HT1080 (cell line): ENCODE measurements at places on chromosomes 16 and 17. TPM values are rescaled to one million over a fixed set of nuclear protein-coding genes. Genes with fewer than 3 reads are reported as not detected.
A peak's percentile ranks its signal among the peaks of the same experiment; 100 is the strongest.

DNA sequence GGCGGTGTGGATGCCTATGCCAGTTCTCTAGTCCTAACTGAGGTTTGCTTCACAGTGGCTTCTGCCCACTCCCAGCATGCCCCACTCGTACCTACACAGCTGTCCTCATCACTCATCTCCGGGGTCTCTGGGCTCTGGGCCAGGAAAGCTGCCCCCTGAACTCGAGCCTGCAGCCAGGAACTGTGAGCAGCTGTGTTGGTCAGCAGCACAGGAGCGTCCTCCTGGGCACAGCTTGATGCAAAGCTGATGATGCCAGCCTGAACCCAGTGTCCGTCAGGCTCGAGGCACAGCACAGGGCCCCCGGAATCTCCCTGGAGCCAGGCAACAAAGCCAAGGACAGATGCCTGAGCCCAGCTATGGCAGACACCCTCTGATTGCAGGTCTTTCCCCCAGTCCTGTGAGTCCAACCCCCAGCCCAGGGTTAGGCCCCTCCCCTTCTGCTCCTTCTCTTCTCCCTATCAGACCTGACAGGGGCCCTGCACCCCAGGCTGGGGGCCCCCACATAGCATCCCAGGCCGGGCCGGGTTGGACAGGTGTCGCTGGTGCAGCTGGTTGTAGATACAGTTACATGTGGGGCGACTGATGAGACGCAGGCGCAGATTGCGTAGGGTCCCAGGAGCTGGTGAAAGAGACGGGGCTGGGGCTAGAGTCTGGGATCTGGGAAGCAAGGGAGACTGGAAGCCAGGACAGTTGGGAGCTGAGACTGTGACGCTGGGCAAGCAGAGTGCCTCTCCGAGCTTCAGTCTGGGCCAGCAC is 2.7 kb downstream of the PRSS53 start:
- DNase-seq: no peak

DNA sequence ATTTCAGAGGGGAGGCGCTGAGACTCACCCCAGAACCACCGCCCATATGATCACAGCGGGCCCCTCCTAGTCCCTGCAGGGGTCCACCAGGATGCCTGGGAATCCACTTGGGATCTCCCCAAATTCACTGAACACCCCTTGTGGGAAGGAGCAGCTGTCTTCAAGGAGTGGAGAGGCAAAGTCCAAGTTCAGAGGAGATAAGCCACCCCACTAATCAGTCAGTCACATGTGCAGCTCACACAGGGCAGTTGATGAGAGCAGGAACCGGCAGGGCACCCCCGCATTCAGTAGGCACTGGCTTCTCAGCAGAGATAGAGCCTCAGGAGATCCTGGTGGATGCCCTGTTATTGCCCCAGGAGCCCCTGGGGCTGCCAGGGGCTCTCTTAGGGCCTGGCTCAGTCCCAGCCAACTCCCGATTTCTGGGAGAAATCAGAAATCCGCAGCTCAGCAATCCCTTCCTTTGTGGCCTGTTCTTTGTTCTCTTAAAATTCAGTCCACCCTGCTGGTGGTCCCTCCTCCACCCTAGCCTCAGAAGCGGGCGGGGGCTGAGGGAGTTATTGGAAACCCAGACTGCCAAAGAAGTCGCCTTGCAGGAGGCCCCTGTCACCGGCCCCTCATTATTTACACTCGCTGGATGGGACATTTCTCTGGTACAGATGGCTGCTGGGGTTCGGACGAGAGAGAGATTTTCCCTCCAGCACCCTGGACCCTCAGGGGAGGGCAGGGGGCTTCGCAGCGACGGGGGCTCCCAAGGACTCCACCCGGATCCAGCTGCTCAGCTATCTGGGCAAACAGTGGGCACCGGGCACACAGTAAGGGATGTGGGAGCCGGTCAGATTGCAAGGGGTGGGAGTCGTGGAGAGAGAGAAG is 1.8 kb downstream of the CDC42EP4 start:
- DNase-seq: no peak

DNA sequence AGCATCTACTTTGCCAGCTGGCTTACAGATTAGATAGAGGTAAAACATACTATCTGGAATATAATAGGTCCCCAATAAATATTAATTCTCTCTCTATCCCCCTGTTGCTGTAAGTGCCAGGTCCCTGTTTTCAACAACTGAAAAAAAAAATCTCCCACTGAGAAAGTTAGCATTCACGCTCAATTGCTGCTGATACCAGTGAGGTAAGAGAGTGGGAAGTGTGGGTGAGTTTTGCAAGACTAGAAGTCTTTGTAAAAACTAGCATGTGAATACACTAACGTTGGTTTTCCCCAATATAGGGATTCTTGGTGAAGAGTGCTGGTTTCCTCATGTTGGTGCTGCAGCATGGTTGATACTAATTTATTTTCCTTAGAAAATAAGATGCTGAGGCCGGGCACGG is 11.7 kb upstream of the TAOK1 start:
- DNase-seq: no peak

- DNase-seq: no peak
These were observed 53.5 kb downstream of the ATP2C2 start for GRCh38 chr16:84421938-84422220.

DNA sequence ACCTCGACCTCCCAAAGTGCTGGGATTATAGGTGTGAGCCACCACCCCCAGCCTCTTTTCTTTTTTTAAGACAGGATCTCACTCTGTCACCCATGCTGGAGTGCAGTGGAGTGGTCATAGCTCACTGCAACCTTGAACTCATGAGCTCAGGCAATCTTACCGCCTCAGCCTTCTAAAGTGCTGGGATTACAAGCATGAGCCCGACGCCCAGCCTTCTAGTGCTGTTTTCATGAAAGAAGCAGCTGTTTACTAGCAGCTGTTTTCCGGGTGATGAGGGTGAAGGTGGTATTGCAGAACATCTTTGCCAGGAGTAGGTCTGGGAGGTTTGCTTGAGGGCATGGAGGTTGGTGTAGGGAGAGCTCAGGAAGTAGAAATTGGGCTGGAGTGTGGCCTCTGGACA is 2.0 kb downstream of the ADCY7 start:
- no peak for DNase-seq

DNA sequence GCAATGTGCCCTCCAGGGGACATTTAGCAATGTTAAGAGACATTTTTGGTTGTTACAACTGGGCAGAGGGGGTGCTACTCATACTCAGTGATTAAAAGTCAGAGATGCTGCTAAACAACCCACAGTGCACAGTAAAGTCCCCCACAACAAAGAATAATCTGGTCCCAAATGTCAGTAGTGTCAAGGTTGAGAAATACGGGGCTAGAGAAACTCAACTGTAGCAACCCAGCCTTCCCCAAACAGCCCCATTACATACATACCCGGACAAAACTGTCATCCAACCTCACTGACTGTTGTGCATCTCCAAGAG is 20.4 kb downstream of the DNAJC7 start:
- no peak for DNase-seq

- no peak for DNase-seq
These were observed 82.7 kb downstream of the RPH3AL start for GRCh38 chr17:269616-270514.

DNA sequence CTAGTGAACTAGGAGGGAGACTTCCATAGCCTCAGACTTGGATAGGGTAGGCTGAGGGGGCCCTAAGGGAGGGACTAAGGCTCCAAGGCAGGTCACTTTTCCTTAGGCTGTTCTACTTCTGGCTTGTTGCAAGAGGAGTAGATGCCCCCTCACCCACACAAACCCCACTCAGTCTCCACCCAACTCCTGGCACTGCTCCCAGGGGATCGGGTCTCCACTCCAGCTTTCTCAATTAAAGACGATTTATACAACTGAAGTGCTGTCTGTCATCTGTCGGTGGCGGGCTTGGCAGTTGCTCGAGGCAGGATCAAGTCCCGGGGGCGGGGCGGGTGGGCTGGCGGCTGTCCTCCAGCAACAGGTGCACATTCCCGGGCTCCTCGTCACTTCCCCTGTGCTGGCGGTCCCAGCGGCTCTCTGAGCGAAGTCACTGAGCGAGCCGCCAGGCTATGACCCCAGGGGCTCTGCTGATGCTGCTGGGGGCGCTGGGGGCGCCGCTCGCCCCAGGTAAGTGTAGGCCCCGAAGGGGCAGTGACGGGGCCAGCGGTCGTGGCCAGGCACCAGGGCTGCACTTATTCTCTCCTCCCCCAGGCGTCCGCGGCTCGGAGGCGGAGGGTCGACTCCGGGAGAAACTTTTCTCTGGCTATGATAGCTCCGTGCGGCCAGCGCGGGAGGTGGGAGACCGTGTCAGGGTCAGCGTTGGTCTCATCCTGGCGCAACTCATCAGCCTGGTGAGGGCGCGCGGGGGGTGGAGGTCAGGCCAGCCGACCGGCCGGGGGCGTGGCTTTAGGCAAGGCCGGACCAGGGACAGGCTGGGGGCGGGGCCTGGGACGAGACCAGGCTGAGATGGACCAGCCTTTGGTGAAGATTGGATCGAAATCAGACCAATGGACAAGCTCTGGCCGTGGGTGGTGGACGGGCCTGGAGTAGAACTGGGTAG is at the start of gene CHRNB1:
Gene CHRNB1 (plus strand): TSS at position 380 of the 937 bp plus-strand sequence. CDS start 67 bp downstream, at position 447.
- no peak for DNase-seq

DNA sequence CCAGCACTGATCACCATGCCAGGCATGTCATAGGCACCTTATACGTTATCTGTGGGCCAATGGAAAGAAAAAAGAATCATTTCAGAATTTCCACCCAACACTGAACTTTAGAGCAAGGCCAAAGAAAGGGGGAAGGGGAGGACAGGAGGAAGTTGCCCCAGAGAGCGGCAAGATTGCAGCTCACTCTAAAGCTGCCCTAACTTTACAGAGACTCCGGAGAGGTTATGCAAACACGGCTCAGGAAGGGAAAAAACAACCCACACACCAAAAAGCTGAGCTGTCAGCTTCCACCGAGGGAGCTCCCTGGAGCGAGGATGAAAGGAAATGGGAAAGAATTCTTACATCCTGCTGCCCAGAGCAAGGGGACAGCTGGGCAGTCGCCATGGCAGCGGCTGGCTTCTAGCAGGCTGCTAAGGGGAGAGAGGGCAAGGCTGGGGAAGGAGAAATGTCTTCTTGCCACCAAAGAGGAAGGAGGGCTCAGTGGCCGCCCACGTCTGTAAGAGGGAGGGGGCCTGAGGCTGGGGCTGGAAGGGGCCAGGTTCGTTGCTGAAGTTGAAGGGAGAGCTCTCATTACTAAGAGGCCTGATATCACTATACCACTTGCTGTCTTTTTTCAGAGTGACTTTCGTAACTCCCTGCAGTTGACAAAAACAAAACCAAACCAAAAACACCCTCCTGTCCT is 18.2 kb downstream of the COTL1 start:
- DNase-seq: peak; percentile 93

- no peak for DNase-seq
These were observed 384.6 kb downstream of the CNTNAP4 start for GRCh38 chr16:76661691-76662235.

- no peak for DNase-seq
These were observed 20.1 kb downstream of the ZNF276 start for GRCh38 chr16:89741342-89742014.

- peak; percentile 61 for DNase-seq
These were observed 23.7 kb downstream of the CLEC3A start for GRCh38 chr16:78045865-78046581.

GRCh38 chr17:17778308-17779014 is 58.3 kb downstream of the SREBF1 start:
- DNase-seq: no peak

DNA sequence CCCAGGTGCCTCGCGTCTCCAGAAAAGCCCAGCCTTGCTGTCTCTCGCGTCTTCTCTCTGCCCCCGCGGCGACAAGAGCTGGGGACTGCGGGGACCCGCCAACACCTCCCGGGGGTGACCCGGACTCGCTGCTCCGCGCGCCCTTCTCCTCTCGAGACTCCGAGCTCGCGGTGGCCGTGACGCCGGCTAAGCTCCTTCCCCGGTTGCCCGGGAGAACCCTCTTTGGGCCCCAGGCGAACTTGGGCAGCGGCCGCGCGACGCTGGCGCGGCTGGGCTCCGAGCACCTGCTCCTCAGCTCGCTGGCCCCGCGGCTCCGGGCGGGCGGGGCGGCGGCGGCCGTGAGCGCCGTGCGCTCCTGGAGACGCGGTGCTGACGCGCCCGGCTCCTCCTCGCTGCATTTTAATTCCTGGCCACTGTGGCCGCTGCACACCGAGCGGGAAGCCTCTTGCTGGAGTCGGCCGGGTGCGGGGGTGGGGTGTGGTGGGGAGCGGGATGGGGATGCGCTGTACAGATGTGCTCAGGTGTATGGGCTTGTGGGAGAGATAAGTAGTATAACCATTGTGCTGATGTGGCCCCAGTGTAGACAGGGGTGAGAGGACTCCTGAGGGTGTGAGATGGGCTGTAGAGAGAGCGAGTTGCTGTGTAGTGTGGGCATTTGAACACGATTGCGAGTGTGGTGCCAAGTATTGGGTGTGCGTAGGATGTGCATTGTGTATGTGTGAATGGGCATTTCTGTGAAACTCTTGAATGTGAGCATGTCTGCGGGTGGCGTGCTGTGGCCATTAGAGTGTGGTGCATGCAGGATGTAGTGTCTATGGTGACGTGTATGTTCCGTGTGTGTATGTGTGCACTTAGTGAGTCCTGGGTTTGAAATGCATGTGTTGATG is at the start of gene ASIC2:
Gene ASIC2 (minus strand): TSS at position 315 of the 887 bp plus-strand sequence.
- no peak for DNase-seq

DNA sequence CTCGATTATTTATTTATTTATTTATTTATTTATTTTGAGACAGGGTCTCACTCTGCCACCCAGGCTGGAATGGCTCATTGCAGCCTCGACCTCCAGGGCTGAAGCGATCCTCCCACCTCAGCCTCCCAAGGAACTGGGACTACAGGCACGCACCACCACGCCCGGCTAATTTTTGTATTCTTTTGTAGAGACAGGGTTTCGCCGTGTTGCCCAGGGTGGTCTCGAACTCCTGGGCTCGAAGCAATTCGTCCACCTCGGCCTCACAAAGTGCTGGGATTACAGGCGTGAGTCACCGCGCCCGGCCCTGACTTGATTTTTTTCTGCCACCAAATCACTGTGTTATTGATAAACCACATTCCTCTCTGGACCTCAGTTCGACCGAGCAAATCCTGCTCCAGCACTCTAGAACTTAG is 758 bp upstream of the RPL23A start:
- no peak for DNase-seq

- no peak for DNase-seq
These were observed 115.0 kb upstream of the SEC14L1 start for GRCh38 chr17:77025781-77026180.

- DNase-seq: no peak
These were observed 4.8 kb downstream of the KRT23 start for GRCh38 chr17:40932608-40933007.

- DNase-seq: no peak
These were observed 13.2 kb downstream of the IGFBP4 start for GRCh38 chr17:40456396-40456951.

Gene EPX
- 0.16 TPM in 1 of 2 replicates, not detected in the other for total RNA-seq

Gene TM4SF5
- not detected in 2 replicates for total RNA-seq

Gene IL17C
- not detected in 2 replicates for total RNA-seq

Gene CHST5
- total RNA-seq: not detected in 2 replicates

Gene TEFM
- 9.4 and 14.0 TPM in 2 replicates for total RNA-seq
